Immature natural killer cell (primary cell): ENCODE measurements at places on chromosomes 5 and 9.
A peak's percentile ranks its signal among the peaks of the same experiment; 100 is the strongest.

DNA sequence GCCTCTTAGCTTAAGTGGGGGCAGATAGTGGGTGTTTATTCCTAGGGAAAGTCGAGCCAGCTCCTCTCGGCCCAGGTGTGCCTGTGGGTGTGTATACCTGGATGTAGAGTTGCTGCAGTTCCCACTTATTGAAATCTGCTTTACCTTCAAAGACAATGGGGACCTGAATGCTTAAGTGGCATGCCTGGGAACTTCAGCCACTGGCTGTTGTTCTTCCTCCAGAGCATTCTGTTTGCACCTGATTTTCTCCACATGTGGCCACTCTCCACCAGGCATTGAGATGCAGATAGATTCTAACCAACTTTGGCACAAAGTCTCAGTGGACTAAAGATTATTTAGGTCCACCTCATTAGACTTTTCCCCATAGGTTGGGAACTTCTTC lies 186.8 kb downstream of the ZNF462 start:
- H3K27me3 ChIP-seq: peaks cover 1% of the 10 kb centered on the region
- no peak overlapping the region for H3K4me3 ChIP-seq
- no peaks in the 10 kb centered on the region for H3K4me1 ChIP-seq
- no peak for DNase-seq
- H3K27ac ChIP-seq: no peak overlapping the region
- no peaks in the 10 kb centered on the region for H3K36me3 ChIP-seq

GRCh38 chr9:136088481-136088938 lies 6.6 kb downstream of the NACC2 start:
- no peaks in the 10 kb centered on the region for H3K27me3 ChIP-seq
- no peak for DNase-seq
- no peaks in the 10 kb centered on the region for H3K36me3 ChIP-seq
- no peak overlapping the region for H3K4me3 ChIP-seq
- H3K27ac ChIP-seq: peak overlapping the region; percentile 69

DNA sequence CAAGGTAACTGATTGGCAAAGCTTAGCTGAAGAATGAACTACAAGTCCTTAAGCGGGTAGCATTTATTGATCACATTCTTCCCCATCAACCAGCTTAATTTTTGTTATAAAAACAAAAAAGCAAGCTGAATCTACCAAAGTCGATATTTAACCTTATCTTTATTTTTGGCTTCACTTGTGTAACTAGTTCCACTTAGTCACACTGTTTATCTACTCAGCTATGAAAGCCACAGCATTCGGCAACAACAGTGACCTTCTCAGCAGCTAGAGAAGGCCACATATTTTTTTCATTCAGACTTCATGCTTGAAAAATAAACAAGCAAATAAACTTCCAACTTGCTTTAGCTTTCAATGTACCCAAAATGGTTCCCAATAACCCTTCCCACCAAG lies 69.4 kb downstream of the KLHL3 start:
- H3K27me3 ChIP-seq: peaks cover 4% of the 10 kb centered on the region
- peak overlapping the region; percentile 37 for H3K4me3 ChIP-seq
- peaks cover 12% of the 10 kb centered on the region for H3K4me1 ChIP-seq
- peaks cover 7% of the 10 kb centered on the region for H3K36me3 ChIP-seq
- H3K27ac ChIP-seq: peak overlapping the region; percentile 65

DNA sequence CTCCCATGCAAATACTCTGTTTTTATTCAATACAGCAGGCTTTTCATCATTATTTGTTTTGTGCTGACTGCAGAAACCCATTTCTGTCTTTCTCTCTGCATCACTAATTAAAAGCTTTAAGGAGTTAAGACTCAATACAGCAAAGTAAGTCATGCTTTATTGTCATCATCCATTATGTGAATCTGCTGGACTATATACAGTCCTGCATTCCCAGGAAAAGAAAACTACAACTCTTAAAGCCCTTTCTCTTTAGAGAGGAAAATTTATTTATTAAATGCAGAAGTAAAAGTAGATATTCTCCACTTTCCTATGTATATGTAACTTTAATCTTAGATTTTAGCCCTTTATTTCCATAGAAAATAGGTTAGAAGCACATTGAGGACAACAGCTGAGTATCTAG lies 706.6 kb upstream of the RGMB start:
- H3K36me3 ChIP-seq: no peaks in the 10 kb centered on the region
- DNase-seq: no peak
- H3K27me3 ChIP-seq: no peaks in the 10 kb centered on the region
- no peak overlapping the region for H3K4me3 ChIP-seq
- H3K27ac ChIP-seq: no peak overlapping the region
- H3K4me1 ChIP-seq: no peaks in the 10 kb centered on the region

- no peak overlapping the region for H3K4me3 ChIP-seq
- DNase-seq: no peak
- H3K27ac ChIP-seq: no peak overlapping the region
- no peaks in the 10 kb centered on the region for H3K36me3 ChIP-seq
- peaks cover 1% of the 10 kb centered on the region for H3K27me3 ChIP-seq
- H3K4me1 ChIP-seq: peaks cover 15% of the 10 kb centered on the region
Observed at GRCh38 chr9:114737118-114737517, 55.1 kb upstream of the TEX48 start.

- H3K4me1 ChIP-seq: no peaks in the 10 kb centered on the region
- DNase-seq: no peak
- no peak overlapping the region for H3K4me3 ChIP-seq
- H3K36me3 ChIP-seq: no peaks in the 10 kb centered on the region
Observed at GRCh38 chr9:16215353-16215680, 655.2 kb downstream of the BNC2 start.

- H3K4me3 ChIP-seq: no peak overlapping the region
- peaks cover 2% of the 10 kb centered on the region for H3K4me1 ChIP-seq
Observed at GRCh38 chr9:134638502-134639090, 3.0 kb upstream of the COL5A1 start.

DNA sequence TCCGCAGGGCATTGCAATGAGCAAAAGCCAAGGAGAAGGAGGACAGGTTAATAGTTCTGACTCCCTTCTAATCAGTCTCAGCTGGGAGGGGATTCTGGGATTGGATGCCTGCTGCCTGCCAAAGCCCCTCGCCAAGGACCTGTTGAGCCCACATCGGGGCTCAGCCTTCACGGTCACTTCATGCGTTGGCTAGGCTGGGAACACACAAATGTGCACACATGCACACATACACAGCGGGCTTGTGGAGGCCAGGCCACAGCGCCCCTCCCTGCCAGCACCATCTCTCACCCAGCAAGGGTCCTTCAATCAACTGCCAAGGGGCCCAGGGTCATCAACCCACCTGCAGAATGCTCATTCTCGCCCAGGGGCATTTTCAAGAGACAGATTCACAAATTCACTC lies 113.9 kb downstream of the C5orf15 start:
- no peak overlapping the region for H3K4me3 ChIP-seq
- peaks cover 8% of the 10 kb centered on the region for H3K27me3 ChIP-seq
- DNase-seq: no peak
- no peaks in the 10 kb centered on the region for H3K4me1 ChIP-seq
- no peaks in the 10 kb centered on the region for H3K36me3 ChIP-seq

- DNase-seq: no peak
- H3K4me3 ChIP-seq: no peak overlapping the region
- no peaks in the 10 kb centered on the region for H3K4me1 ChIP-seq
- H3K27me3 ChIP-seq: no peaks in the 10 kb centered on the region
Observed at GRCh38 chr5:67119010-67119409, 77.6 kb downstream of the CD180 start.

GRCh38 chr9:80012557-80013330 lies 441.0 kb downstream of the TLE4 start:
- peaks cover 2% of the 10 kb centered on the region for H3K27me3 ChIP-seq
- no peak overlapping the region for H3K4me3 ChIP-seq
- DNase-seq: no peak
- H3K36me3 ChIP-seq: no peaks in the 10 kb centered on the region

DNA sequence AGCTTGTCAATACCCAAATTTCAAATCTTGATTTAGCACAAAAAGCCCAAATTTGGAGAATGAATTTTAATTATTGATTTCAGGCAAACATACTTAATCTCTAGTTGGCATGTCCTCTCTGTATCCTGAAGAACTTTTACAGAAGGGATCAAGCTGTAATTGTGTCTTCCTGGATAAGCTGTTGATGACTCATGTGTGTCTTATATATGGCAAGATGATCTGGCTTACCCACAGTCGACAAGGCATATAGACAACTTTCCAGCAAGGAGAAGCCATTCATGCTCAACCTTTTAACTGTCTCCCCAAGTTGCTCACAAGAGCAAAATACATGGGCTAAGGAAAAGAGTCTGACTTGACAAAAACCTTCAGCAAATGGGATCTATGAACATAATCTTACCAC lies 112.5 kb upstream of the SLCO6A1 start:
- no peak overlapping the region for H3K4me3 ChIP-seq
- H3K36me3 ChIP-seq: no peaks in the 10 kb centered on the region
- DNase-seq: no peak
- H3K27ac ChIP-seq: no peak overlapping the region
- H3K27me3 ChIP-seq: peaks cover 15% of the 10 kb centered on the region

GRCh38 chr5:122846051-122846550 lies 688 bp downstream of the SNX24 start:
- peak overlapping the region; percentile 70 for H3K4me3 ChIP-seq
- DNase-seq: peak; percentile 9
- H3K36me3 ChIP-seq: peaks cover 3% of the 10 kb centered on the region
- H3K27me3 ChIP-seq: peaks cover 6% of the 10 kb centered on the region

- H3K4me3 ChIP-seq: peak overlapping the region; percentile 98
- peaks cover 60% of the 10 kb centered on the region for H3K4me1 ChIP-seq
- H3K36me3 ChIP-seq: peaks cover 54% of the 10 kb centered on the region
- peak; percentile 46 for DNase-seq
- H3K27ac ChIP-seq: peak overlapping the region; percentile 96
Observed at GRCh38 chr5:40681363-40682153, 1.8 kb downstream of the PTGER4 start.

- H3K4me3 ChIP-seq: no peak overlapping the region
- no peaks in the 10 kb centered on the region for H3K36me3 ChIP-seq
- no peaks in the 10 kb centered on the region for H3K4me1 ChIP-seq
Observed at GRCh38 chr9:85401998-85402397, 339.8 kb downstream of the AGTPBP1 start.

DNA sequence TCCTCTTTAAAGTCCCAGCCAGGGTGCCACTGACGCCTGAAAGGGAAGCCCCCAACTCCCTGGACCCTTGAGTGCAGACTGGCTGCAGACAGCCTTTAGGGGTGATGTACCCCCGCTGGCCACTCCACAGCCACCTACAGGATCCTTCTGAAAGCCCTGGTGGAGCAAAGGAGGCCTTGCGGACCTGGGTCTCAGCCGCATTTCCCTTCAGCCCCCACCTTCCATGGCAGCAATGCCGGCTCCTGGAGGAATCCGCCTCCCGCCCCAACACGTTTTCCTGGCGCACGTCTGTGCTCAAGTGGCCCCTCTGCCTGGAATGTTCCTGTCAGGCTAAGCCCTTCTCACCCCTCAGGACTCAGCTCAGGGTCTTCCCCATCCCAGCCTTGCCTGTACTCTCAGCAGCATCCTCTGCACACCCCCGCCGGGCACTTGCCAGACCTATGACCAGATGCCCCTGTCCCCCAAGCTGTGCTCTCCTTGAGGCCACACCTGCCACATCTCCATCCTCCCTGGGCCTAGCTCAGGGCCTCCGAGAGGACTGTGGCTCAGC lies 134.1 kb upstream of the RAPGEF1 start:
- H3K4me3 ChIP-seq: no peak overlapping the region
- H3K27me3 ChIP-seq: peaks cover 6% of the 10 kb centered on the region
- no peaks in the 10 kb centered on the region for H3K36me3 ChIP-seq
